ENCODE measurements at places on chromosomes 5 and 9. TPM values are rescaled to one million over a fixed set of nuclear protein-coding genes. Genes with fewer than 3 reads are reported as not detected.

PLAC8L1 gene
- 0.97 TPM for polyA plus RNA-seq

FCN2 gene
- polyA plus RNA-seq, result 32.9 TPM

ABLIM3 gene
- polyA plus RNA-seq, result 8.8 TPM

RLN1 gene
- not detected for polyA plus RNA-seq

TXNDC8 gene
- not detected for polyA plus RNA-seq

IFNB1 gene
- polyA plus RNA-seq, result not detected

All from adrenal gland (tissue), 19 donors.